ENCODE measurements at places on chromosomes 5 and 9.

- no peak for DNase-seq
Observed at GRCh38 chr9:126599047-126599650, 14.6 kb upstream of the LMX1B start.

DNA sequence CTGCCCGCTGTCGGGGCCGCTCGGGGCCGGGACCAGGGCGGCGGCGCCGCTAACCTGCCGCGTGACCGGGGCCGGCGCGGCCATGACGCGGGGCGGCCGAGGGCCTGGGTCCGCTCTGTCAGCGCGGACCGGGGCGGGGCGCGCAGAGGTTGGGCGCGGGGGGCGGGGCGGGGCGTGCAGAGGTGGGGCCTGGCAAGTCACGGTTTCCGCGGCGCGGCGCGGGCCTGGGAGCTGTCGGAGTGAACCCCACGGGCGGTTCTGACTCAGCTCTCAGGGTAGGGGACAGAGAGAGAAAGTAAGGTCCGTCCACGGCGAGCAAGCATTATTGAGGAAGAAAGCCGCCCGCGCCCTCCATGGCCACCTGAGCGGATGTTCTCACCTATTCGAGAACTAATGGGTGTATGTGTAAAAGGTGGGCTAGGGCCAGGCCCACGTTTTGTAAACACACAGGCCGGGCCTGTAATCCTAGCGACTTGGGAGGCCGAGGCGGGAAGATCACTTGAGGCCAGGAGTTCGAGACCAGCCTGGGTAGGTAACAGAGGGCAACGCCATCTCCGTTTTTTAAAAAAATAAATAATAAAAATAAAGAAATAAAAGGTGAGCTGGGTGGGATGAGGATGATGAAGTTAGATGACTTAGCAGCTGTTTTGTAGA lies at the start of gene PRXL2C:
Gene PRXL2C, minus strand, starts transcription at position 120 of the 654 bp plus-strand sequence. Its CDS starts 36 bp downstream, at position 84.
- DNase-seq = no peak

DNA sequence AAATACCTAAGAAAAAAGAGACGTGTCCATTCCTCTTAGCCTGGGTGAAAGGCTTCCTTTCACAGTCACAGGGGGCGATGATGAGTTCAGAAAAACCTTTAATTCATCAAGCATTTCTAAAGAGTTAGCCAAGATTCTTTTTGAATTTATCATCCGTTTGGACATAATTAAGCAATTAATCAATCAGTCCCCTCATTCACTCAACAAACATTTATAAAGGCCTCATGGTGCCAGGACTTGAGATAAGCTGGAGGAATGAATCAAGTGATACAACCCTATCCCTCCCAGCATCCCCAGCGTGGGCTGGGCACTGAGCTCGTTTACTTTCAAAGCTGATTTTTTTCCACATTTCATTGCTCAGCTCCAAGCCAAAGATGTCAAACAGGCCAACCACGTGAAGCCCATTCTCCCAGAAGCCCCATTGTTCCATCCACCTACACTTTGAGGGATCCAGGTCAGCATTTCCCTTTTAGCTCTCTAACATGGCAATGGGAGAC lies 140.5 kb downstream of the SLIT3 start:
- DNase-seq = no peak

DNA sequence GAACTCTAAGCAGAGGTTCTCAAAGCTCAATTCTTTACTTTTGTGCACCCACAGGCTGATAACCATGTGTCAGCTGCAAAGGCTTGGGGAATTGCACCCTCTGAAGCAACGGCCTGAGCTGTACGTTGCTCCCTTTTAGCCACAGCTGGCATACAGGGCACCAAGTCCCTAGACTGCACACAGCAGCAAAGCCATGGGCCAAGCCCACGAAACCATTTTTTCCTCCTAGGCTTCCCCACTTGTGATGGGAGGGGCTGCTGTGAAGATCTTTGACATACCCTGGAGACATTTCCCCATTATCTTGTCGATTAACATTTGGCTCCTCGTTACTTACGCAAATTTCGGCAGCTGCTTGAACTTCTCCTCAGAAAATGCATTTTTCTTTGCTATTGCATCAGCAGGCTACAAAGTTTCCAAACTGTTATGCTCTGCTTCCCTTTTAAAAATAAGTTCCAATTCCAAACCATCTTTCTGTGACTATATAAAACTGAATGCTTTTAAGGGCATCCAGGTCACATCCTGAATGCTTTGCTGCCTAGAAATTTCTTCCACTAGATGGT lies 23.0 kb downstream of the KIAA0825 start:
- no peak for DNase-seq

DNA sequence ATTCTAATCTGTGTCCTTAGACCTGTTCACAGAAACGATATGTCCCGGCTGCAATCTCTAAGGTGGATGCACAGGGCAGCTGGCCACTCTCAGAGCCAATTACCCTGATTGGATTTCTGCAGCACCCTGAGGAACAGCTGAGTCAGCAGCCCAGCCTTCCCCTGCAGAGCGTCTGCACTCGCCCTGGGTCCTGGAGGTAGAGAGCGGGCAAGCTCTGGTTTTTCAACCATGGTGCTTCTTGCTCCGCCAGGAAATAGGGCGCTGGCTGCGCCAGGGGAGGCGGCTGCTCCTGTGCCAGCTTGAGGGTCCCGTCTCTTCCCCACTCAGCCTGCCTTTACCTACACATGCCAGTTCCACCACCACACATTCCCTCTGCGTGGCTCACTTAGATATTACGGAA lies 19.2 kb downstream of the NDUFS6 start:
- no peak for DNase-seq

DNA sequence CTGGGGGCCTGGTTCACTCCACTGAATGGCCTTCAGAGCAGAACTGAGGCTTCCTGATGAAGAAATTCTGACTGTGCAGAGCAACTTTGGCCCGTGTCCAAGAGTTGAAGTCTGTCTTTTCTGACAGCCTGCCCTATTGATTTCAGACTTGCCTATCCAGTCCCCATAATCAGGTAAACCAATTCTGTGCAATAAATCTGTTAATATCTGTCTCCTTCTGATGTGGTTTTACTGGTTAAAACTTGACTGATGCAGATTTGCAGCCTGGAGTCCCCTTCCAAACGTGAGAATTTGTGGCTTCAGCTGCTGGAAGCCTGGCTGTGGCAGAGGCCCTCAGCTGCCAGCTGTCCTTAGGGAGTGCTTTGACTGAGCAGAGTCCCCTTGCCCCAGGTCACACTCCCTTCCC lies 283.9 kb upstream of the ANKRD55 start:
- DNase-seq = no peak

DNA sequence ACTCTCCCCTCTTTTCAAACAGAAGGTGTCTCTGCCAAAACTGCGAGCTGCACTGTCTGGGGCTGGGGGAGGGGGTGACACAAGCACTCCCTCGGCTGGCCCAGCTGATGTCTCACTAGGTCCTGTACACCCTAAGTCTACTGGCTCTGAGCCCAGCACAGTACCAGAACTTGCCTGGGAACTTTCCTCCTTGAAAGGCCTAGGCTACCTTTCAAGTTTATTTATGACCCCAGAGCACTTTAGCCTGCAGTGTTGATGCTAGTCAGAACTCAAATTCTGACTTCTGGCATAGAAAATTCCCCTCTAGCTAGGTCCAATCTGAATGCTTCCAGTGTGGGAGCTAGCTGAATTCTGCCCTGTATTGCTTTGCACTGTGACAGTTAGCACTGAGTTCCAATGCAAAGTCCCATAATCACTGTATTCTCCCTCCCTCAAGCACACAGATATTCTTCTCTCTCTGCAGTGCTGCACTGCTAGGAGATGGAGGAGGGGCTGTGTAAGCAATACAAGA lies 10.5 kb downstream of the LURAP1L start:
- no peak for DNase-seq

DNA sequence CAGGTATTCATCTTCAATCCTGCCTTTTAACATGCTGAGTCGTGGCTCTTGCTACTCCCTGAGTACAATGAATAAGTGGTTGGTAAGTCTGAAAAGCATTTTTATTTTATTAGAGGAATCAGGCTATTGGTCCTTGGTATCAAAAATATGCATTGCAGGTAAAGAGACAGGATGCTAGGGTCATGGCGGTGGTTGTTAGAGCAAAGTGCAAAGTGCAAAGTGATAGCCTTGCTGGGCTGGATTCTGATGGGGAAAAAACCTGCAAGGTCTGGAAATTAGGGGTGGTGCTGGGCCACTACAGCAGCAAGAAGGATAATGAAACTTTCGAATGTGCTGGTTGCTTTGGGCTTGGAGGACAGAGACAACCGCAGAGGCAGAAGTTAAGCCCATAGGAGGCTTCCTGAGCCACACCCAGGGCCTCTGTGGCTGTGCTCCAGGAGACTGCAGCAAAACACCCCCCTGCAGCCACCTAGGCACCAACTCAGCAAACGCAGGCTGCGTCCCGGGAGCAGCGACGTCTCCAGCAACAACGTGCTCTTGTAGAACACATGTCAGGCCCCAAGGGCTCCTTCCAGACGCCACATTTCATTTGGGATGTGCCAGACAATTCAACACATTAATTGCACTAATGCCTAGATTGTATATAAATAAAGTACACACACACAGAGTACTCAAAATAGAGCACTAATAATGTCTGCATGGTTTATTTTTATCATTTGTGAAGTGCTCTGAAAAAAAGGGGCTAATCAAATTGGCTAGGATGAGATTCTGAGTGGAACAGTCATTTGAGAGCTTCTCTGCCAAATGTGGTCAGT lies 149.8 kb upstream of the RAPGEF1 start:
- DNase-seq = no peak

GRCh38 chr9:136943291-136944211 lies 987 bp downstream of the FBXW5 start:
- no peak for DNase-seq

- DNase-seq = no peak
Observed at GRCh38 chr5:132629230-132629944, 28.6 kb upstream of the IL13 start.

GRCh38 chr5:61701877-61702602 lies 370.0 kb downstream of the ZSWIM6 start:
- no peak for DNase-seq

DNA sequence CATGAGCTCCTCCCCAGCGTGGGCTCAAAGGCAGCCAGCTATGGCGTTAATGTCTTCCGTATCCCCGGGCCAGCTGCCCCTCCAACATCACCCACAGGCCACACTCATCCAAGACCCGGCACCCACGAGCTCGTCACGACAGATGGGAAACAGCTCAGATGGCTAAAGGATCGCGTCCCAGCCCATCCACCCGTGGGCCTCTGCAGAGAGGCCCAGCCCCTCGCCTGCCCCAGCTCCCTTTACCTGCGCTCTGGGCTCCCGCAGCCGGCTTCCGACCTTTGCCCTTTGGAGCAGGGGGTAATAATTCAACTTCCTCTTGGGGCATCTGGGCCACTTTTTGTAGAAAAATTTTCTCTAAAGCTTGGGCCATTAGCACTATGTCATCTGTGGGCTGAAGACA lies 16.5 kb downstream of the BRD3 start:
- DNase-seq = no peak

DNA sequence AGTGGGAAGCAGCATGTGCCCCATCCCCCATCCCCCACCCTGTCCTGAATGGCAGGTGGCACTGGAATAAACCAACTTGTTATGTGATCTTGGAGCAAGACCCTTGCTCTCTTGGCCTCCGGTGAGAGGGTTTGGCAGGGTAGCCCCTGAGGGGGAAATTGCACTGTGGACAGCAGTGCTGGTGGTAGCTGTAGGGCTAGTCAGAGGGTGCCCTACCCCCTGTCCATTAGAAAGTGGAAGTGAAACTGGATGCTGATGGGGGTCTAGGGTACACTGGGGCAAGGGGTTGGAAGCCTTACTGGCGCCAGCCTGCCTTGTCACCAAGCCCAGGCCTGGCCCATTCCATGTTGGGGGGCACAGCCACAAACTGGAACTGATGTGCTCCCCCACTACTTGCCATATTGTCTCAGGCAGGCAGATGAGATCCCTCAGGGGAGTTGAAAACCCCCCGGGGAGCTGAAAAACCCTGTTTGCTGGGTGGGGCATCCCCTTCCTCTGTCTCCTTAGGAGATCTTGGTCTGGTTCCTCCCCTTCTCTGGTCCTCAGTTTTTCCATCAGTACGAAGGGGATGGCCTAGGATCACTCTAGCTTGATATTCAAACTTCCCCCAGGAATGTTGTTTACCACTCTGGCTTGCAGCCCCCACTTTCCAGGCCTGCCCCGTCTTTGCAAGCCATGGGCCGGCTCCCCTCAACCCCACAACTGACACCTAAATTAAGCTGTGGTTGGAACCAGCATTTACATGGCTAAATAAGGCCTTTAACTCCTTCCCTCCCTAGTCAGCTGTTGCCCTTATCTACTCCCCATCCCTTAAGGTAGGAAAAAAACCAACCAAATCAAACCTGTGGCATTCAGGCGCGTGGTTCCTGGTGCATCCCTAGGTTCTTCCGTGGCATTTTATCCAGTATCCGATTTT lies 14.4 kb upstream of the SYNPO start:
- no peak for DNase-seq

- DNase-seq = no peak
Observed at GRCh38 chr9:98740226-98740881, 31.6 kb upstream of the GABBR2 start.

GRCh38 chr9:131744720-131745201 lies 4.9 kb upstream of the RAPGEF1 start:
- no peak for DNase-seq

DNA sequence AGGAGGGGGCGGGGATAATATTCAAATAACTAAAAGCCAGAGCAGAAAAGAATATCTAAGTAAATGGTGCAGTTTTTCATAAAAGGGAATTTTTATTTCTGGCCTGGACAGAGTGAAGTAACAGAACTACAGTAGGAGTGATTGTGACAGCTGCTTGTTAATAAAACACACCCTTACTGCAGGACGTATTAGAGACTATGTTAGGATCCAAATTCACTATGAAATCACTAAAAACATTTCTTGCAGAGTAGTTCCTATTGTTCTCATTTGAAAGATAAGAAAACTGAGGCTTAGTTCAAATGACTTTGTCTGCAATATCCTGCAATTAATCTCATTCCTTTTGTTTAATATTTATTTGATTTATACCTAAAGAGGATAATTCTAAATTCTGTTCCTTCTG lies 39.5 kb downstream of the FAM174A start:
- DNase-seq = no peak

GRCh38 chr5:71481441-71481840 lies 26.0 kb downstream of the BDP1 start:
- DNase-seq = no peak

GRCh38 chr5:125277494-125278154 lies 531.2 kb upstream of the ZNF608 start:
- peak; percentile 70 for DNase-seq

- DNase-seq = no peak
Observed at GRCh38 chr5:67163231-67163756, 33.3 kb downstream of the CD180 start.
